Choroid plexus epithelial cell (primary cell): ENCODE measurements at places on chromosomes 12 and 14.

DNA sequence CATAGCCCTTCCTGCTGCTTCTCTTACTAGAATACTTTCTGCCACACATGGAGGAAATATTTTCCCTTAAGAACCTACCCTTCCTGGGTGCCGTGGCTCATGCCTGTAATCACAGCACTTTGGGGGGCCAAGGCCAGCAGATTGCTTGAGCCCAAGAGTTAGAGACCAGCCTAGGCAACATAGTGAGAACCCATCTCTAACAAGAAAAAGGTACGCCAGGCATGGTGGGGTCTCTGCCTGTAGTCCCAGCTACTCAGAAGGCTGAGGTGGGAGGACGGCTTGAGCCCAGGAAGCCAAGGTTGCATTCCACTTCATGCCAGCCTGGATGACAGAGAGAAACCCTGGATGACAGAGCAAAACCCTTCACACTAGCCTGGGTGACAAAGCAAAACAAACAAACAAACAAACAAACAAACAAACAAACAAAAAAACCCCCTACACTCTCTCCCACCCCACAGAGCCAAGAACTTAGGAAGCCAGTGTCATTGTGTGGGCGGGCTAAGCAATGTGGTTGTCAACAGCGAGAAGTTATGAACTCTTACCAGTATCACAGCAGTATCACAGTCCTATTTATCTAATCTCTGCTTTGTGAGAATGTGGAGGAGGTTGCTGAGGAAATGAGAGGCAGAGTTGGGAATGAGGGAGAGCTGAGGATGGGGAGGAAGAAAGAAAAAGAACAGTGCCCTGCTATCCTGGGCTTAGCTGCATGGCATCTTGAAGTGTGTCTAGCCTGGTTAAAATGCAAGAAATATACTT lies 53.8 kb upstream of the CLEC14A start:
- peak; percentile 13 for DNase-seq

GRCh38 chr12:46558677-46559076 lies 186.1 kb upstream of the SLC38A2 start:
- no peak for DNase-seq

GRCh38 chr14:66069036-66069435 lies 417.1 kb upstream of the CCDC196 start:
- peak; percentile 3 for DNase-seq

DNA sequence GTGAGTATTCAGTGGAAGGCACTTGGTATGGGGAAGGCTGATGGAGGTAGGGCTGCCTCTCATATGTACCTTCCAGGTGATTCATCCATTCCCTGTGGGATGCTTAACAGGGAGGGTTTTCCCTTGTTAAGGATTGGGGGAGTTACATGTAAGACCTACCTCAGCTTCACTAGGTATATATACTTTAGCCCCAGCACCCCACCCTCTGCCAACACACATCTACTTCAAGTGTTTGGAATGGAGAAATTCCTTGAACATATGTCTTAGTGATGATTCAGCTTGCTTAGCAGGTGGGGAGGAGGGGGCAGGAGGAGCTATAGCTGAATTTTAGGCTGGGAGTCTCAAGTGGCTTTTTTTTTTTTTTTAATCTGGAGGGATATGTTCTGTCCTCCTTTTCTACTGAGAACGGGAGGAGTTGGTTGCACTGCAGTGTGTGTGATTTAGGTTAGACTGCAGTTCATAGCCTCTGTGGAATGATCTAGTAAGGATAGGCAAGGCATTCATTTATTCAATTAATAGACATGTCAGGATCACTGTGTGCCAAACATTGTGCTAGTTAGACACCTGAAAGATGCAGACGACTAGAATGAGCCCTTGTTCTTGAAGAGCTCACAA lies 1.7 kb downstream of the PIP4K2C start:
- DNase-seq, result no peak

- DNase-seq, result no peak
Measured at GRCh38 chr12:96571101-96571862, 81.9 kb downstream of the CFAP54 start.

- DNase-seq, result no peak
Measured at GRCh38 chr12:240566-240965, 22.1 kb downstream of the SLC6A13 start.

GRCh38 chr12:57632073-57632957 lies 686 bp downstream of the B4GALNT1 start:
- no peak for DNase-seq

- DNase-seq, result no peak
Measured at GRCh38 chr12:65656156-65656882, 168.0 kb upstream of the HMGA2 start.

DNA sequence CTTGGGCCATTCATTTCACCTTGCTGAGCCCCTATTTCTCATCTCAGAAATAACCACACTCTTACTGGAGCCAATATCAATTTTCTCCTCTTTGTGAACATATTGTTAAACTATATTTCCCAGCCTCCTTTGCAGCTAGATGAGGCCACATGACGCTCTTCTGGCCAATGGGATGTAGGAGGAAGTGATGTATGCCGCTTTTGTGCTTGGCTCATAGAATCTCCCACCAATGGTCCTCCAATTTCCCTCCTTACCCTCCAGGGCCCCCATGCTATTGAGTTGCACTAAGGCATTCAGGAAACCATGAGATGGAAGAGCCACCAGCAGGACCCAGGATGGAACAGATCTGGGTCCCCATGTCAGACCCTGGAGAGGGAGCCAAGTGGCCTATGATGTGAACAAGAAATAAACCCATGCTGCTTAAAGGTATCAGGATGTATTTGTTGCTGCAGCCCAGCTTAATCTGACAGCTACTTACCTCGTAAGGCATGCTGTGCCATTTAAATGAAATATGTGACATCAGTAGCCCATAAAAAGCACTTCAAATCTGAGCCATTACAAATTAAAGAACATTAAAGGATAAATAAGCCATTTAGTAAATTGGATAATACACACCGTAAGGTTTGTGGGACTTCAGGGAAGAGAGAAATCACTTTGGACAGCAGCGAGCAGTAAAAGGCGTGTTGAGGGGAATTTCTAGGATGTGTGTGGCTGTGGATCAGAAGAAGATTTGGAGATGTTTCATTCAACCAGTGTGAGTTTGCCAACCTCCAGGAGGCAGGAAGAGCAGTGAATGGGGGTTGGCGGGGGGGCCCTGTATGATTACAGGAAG lies 24.4 kb upstream of the BDKRB2 start:
- no peak for DNase-seq

GRCh38 chr12:27814411-27814810 lies 34.4 kb upstream of the MANSC4 start:
- no peak for DNase-seq

- peak; percentile 79 for DNase-seq
Measured at GRCh38 chr12:80268924-80269749, 169.8 kb downstream of the OTOGL start.

- DNase-seq, result peak; percentile 12
Measured at GRCh38 chr12:109291521-109292341, 17.4 kb downstream of the FOXN4 start.

GRCh38 chr12:3225796-3226180 lies 148.6 kb downstream of the TSPAN9 start:
- DNase-seq, result peak; percentile 45

DNA sequence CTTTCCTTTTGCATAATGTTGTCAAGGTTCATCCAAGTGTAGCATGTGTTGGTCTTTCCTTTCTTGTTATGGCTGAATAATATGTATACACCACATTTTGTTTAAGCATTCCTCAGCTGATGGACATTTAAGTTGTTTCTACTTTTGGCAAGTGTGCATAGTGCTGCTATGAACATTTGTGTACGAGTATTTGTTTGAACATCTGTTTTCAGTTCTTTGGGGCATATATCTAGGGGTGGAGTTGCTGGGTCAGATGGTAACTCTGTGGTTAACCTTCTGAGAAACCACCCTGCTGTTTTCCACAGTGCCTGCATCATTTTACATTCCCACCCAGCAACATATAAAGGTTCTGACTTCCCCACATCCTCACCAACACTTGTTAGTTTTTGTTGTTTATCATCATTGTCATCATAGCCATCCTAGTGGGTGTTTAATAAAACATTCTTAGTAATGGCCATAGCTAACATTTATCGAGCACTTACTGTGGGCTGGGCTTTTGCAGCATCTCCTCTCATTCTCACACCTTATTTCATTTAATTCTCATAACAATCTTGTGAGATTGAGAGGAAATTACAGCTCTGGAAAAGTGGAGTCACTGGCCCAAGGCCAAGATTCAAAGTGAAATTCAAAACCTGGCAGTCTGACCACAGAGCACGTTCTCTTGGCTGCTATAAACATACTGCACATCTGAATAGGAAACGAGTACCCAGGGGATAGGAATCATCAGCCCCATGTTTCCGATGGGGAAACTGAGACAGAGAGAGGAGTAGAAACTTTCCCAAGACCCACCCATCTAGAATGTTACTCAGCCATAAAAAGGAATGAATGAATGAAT lies 193.6 kb downstream of the KSR2 start:
- DNase-seq, result no peak
